Bone marrow (tissue), 2 donors: ENCODE measurements at places on chromosomes 3 and 15.

DNA sequence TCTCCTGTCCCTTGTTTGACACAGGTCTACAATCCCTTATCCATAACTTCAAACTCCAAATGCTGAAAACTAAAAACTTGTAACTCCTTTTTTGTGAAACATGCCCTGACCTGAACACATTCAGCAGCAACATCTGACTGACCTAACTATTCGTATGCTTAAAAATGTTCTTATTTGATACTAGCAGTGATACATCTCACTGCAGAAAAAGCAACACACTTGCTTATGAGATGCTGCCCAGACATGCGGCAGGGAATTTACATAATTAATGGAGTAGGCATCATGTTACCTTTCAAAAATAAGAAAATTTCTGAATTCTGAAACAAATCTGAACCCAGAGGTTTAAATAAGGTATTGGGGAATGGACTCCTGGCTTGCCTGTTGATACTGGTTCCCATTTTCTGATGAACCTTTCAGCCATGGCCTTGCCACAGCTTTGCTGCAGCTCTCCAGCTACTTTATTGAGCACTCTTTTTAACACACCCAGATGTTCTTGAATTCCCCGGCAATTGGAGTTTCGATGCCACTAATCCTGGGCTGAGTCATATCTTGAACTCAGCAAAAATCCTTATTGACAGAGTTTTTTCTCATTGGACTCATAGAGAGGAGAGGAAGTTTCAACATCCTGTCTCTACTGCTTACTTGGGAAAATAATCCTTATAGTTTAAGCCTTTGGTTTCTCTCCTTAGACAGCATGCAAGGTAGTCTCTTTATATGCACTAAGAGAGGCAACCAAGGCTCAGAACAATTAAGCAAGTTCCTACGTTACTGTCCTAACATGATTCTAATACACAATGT, 296.6 kb upstream of the LMCD1 start:
- DNase-seq = no peak

DNA sequence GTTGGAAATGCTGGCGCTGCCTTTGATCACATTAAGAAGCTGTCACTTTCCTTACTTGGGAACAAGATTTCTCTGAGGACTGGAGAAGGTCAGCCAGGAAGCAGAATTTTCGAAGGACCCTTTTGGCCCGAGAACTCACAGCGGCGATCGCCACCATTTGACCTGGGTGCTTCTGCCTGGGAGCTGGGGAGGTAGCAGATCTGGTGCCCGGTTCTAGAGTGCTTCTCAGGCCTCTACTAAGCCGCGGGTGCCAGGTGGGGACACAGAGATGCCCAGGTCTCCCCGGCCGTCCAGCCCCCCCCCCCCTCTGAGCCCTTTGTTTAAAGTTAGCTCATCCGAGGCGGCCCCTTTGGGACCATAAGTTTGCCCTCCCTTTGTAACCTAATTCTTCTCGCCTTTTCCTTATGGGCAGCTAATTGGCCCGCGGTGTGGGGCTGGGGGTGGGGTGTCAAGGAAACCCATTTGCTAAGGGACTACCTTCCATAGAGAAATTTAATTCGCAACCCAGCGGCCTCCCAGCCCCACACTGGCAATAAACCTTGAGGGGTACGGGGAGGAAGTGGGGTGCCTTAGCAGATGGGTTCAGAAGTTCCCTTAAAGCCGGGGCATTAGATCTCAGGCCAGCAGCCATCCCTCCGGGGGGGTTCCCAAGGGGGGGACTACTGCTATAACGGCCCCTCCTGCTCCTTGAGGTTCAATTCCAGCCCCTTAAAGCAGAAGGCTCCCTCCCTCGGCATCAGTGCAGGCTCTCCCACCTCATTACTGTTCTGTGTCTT, 1.9 kb downstream of the GATA2 start:
- DNase-seq = no peak

- DNase-seq = no peak
Observed at GRCh38 chr15:65740148-65740547, 51.9 kb downstream of the DENND4A start.

DNA sequence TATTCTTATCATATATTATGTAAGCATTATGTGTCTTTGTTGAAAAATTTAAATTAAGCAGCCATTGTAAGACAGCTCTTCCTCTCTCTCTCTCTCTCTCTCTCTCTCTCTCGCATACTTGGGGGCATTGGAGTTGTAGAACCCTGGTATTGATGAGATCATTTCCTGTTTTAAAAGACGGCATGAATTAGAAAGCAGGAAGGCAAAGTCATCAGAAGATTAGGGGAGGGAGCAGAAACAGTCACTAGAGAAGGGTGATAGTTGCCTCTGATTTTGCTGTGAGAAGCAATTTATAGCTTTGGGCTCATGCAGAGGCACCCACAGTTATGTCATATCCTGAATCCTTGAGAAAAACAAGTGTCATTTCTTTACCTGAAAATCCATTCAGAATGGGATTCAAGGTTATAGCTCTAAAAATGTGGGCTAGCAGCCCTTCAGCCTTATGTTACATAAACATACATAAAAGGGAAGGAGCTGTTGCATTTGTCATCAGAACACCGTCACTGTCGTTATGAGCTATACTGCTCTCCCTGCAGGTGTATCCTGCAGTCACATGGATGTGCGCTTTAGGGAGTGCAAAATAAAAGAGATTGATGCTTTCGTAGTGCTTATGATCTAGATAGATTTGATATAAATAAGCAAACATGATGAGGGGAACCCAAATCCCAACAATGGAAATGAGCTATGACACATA, 213.8 kb downstream of the NR1D2 start:
- no peak for DNase-seq

- DNase-seq = no peak
Observed at GRCh38 chr15:72948662-72949061, 103.6 kb upstream of the NEO1 start.

DNA sequence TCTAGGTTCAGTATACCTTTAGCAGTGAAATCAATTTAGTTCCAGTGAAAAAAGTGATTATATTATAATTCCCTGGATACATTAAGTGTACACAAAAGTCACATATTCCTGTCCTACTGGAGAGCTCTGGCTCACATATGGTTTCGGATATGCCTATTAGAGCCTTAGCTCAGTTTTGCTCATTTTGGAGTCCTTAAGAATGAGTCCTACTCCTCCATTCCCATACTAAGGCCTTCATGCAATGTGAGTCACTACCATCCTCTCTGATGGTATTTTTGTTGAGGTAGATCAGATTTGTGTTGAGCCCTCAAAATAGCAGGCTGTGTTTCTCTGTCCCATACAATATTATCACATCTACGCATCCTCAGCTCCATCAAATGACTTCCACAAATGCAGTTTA, 294.2 kb upstream of the COL8A1 start:
- DNase-seq = no peak

- no peak for DNase-seq
Observed at GRCh38 chr3:148054999-148055398, 642.7 kb upstream of the AGTR1 start.

DNA sequence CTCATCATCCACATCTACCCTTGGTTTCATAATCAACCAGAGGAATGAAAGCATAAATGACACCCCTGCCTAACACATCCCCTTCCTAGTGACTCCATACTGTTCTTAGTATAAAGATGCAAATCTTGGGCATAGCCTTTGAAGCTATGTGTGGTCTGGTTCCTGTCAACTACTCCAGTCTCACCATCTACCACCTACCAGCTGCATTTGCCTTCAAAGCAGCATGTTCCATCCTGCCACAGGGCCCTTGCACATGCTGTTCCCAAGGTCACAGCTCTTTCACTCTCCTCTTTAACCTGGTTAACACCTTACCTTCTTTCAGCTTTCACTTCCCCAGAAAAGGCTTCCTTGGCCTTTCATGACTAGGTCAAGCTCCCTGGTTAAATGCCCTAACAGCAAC, 62.3 kb upstream of the ARHGEF3 start:
- DNase-seq = no peak

DNA sequence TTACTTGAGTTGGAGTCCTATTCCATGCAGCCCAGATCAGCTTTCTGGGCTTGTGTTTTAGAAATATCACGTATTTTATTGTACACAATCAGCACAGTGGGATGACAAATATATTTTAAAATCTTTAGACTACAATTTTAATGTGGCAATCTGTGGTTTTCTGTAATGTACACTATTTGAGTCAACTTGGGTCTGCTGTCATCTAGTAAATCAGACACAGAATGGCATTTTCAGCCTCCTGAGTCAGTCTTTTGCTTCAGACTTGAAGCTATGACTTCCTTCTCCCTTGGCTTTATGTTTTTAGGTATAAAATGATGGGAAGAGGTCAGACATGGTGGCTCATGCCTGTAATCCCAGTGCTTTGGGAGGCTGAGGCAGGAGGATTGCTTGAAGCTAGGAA, 232.1 kb downstream of the NECTIN3 start:
- DNase-seq = no peak

DNA sequence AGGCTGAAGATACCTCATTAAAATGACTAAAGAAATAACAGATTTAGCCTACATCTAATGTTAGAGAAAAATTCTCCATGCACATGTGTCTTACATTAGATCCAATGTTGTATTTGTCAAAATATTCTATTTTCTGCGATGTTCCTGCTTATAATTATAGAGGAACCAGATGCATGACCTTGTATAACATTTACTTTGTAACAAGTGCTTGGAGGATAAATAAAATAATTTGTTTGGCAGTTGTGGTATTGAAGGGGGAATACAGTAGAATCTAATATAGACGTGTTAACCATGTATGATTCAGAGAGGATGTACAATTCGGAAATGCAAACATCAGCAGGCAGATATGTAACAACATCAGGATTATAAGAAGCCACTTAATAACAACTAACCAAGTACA, 922.2 kb downstream of the TUSC7 start:
- no peak for DNase-seq

- no peak for DNase-seq
Observed at GRCh38 chr3:195150181-195151118, 120.5 kb downstream of the XXYLT1 start.

GRCh38 chr15:34366271-34367065, 528 bp downstream of the LPCAT4 start:
- DNase-seq = peak; percentile 23

GRCh38 chr3:182118066-182118465, 406.3 kb downstream of the SOX2 start:
- no peak for DNase-seq

DNA sequence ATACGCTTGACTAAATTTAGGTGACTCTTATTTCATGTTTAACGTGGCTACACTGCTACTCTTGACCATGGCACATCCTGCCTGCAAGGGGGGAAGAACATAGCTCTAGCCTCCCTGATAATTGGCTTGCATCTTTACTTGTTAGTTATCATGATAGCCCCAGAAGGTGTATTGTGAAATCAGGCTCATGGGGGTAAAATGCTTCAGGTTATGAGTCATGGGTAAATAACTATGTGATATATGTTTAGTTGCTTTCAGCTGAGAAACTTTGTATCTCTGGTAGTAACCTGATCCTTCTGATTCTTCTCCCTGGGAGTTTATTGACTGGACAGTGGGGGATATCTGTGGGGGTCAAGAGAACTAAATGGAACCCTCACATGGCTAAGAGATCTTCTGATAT, 660.8 kb upstream of the UBE2E2 start:
- DNase-seq = no peak

DNA sequence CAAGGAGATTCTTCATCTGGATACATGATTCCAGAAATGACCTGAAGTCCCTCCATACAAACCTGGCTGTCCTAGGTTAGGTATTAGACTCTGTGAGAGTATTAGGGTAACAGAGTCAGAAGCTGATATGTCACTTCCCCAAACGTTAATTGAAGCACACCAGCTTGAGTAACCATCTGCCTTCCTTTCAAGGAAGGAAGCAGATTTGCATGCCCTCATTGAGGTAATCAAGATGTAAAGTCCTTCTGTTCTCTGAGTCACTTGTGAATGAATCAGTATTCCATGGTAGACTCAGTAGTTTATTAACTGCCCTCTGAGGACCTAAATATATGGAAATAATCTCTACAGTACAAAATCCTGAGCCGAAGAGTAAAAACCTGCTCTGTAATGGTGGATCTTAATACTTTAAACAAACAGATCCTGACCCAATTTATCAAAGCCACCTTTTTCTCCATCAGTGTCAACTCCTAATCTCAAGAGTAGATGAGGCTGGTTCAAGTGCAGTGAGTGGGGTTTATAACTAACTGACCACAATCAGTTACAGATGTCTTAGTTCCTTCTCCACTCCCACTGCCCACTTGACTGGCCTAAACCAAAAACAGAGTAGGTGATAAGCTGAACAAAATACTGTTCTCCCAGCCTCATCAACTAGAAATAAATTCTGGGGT, 246.2 kb upstream of the CHRM5 start:
- no peak for DNase-seq

DNA sequence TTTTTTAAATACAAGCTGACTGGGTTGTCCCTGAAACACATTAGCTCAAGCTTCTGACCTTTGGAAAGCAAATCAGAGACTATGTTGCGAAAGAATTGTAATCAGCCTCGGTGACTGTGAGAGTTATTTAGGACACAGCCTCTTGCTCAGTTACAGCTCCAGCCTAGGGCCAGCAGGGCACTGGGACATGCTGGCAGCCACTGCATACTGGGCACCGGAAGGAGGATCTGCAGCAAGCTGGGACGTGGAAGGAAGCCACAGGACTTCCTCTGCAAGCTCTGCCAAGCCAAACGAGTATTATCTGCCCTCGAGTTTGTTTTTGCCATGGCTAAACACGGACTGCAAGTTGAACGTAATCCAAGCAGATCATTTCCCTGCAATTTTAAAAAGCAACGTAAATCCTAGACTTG, 24.4 kb upstream of the COPG1 start:
- no peak for DNase-seq

DNA sequence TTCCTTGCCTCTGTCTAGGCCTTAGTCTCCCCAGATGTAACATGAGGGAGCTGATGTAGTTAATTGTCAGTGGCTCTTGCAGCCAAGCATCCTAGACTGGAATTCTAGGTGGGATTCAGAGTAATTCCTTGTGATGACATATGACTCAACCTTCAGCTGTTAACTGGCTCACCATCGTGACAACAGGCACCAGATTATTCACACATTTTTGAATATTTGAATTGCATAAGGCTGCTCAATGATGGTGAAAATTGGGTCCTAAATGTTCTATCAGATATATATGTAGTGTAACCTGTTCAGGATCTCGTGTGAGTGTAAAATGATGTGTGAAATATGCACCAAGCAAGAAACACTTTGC, 405.1 kb downstream of the LPP start:
- no peak for DNase-seq

GRCh38 chr3:167054926-167055325, 325.2 kb downstream of the ZBBX start:
- no peak for DNase-seq

DNA sequence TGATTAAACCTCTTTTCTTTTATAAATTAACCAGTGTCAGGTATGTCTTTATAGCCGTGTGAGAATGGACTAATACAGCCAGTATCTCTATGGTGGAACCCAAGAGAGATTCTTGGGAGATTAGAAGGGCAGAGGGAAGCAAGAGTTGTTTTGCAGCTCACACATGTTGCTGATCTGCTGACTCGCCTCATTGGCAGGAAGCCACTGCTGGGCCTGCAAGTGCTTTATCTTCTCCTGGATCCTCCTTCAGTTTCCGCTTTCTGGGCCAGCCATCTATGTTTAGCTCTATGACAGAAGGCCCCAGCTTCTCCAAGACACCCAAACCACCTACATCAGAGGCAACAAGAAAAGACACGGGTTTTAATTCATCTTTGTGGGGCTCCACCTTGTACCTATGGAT, 23.4 kb upstream of the GALNT15 start:
- no peak for DNase-seq

GRCh38 chr3:182910936-182911781, 69.2 kb downstream of the DCUN1D1 start:
- DNase-seq = no peak
